Camera-type eye (tissue), 1 donor: ENCODE measurements at places on chromosomes 1 and 21. TPM values are rescaled to one million over a fixed set of nuclear protein-coding genes. Genes with fewer than 3 reads are reported as not detected.

HLX gene
- 6.2 TPM for total RNA-seq

AKNAD1 gene
- total RNA-seq, result 0.16 TPM

CLCC1 gene
- 49.7 TPM for total RNA-seq

VSIG8 gene
- total RNA-seq, result not detected

PADI2 gene
- 24.0 TPM for total RNA-seq

SKI gene
- 50.1 TPM for total RNA-seq

FMO2 gene
- 5.7 TPM for total RNA-seq

NUF2 gene
- 14.2 TPM for total RNA-seq

LY9 gene
- total RNA-seq, result 0.71 TPM

PPCS gene
- total RNA-seq, result 29.7 TPM

SORT1 gene
- total RNA-seq, result 46.4 TPM

TCHHL1 gene
- not detected for total RNA-seq

S100A12 gene
- total RNA-seq, result 3.5 TPM
